ENCODE measurements at places on chromosomes 5 and 9.
A peak's percentile ranks its signal among the peaks of the same experiment; 100 is the strongest.

DNA sequence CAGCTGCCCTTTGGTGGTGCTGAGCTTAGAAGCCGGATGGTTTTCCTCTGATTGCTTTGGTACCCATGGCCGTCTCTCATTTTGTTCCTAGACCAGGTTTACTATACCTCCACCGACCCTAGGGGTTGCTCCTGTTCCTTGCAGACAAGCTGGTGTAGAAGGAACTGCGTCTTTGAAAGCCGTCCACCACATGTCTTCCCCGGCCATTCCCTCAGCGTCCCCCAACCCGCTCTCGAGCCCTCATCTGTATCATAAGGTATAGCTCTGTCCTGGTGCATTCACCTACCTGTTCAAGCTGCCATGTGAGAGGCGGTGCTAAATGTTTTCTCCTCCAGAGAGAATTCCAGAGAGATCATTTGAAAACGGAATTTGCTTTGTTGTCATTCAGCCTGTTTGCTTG, 39.5 kb downstream of the TENT4A start:
- no peaks in the 10 kb centered on the region for H3K4me1 ChIP-seq
- DNase-seq = no peak
- no peaks in the 10 kb centered on the region for H3K27me3 ChIP-seq
- H3K27ac ChIP-seq = no peak overlapping the region
- no peak overlapping the region for H3K4me3 ChIP-seq
- H3K36me3 ChIP-seq = peaks cover 60% of the 10 kb centered on the region

- peaks cover 8% of the 10 kb centered on the region for H3K4me1 ChIP-seq
- no peak overlapping the region for H3K27ac ChIP-seq
- H3K36me3 ChIP-seq = no peaks in the 10 kb centered on the region
Observed at GRCh38 chr5:58763390-58763789, 180.5 kb downstream of the RAB3C start.

DNA sequence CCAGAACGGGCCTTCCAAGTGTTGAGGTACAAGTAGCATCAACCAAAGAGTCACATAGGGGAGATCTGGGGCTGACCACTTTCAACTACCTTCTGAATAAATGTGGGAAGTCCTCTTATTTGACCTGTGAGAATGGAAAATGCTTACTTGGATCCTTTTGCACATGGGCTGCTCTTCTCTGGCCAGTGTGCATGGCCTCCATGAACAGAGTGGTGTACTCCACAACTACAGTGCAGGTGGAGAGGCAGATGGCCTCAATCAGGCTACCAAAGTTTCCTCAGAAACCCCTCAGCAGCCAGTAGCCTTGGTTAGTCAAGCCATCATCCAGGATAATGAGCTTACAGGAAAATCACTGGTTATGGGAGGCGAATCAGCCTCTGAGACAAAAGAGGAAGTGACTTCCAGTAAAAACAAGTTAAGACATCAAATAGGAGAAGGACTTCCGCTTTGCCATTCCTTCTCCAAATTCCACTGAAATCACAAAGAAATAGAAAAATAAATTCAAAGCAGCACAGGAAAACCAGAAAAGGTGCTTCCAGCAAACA, 18.3 kb upstream of the FCHO2 start:
- DNase-seq = no peak
- H3K27me3 ChIP-seq = no peaks in the 10 kb centered on the region
- H3K27ac ChIP-seq = no peak overlapping the region
- H3K36me3 ChIP-seq = no peaks in the 10 kb centered on the region

- H3K36me3 ChIP-seq = no peaks in the 10 kb centered on the region
- peaks cover 76% of the 10 kb centered on the region for H3K27me3 ChIP-seq
- H3K4me1 ChIP-seq = peaks cover 13% of the 10 kb centered on the region
- DNase-seq = no peak
Observed at GRCh38 chr5:170302653-170303501, 5.3 kb upstream of the LCP2 start.

GRCh38 chr5:77419644-77420582, 72.2 kb downstream of the WDR41 start:
- no peaks in the 10 kb centered on the region for H3K36me3 ChIP-seq
- H3K4me3 ChIP-seq = no peak overlapping the region
- no peaks in the 10 kb centered on the region for H3K4me1 ChIP-seq
- no peak for DNase-seq

DNA sequence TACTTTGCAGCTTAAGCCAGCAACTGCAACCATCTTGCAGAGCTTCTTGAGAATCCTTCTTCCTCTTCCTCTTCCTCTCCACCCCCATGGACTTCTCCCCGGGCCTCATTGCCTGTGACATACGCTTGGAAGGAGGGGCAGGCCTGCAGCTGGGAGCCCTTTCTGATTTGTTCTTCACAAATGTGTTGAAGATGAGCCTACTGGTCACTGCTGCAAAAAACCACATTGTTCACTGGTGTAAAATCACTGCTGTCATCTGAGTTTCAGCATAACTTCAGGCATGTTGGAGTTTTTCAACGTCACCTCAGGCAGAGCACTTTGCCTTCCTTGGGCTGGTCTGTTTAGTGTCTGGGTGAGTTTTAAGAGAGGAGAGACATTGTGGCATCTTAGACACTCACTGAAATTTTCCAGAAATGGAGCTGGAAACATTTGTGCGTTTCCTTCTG, 7.9 kb downstream of the TJP2 start:
- peak overlapping the region; percentile 83 for H3K27ac ChIP-seq
- DNase-seq = no peak
- peak overlapping the region; percentile 57 for H3K4me3 ChIP-seq
- peaks cover 46% of the 10 kb centered on the region for H3K36me3 ChIP-seq

DNA sequence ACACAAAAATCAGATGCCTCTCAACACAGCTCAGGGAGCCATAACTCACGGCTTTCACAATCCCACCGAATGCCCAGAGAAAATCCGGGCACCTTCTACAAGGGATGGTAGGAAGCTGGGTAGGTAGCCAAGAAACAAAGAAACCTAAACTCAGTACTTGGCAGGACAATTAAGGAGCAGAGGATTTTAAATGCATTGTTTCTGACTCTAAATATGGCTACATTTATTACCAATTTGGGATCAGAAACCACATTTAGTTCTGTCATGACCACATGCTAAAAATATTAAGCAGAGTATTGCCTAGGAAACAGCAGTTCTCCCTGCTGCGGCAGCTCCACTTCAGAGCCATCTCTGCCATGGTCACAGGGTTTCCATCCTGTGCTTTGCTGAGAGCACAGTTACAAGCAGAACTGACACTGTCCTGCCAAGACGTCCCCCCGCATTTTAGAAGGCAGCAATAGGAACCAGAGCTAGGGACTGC, 57.5 kb downstream of the SIL1 start:
- H3K4me3 ChIP-seq = no peak overlapping the region
- no peak for DNase-seq
- no peaks in the 10 kb centered on the region for H3K36me3 ChIP-seq
- H3K4me1 ChIP-seq = peaks cover 26% of the 10 kb centered on the region
- no peak overlapping the region for H3K27ac ChIP-seq
- no peaks in the 10 kb centered on the region for H3K27me3 ChIP-seq

- no peaks in the 10 kb centered on the region for H3K27me3 ChIP-seq
- no peak overlapping the region for H3K4me3 ChIP-seq
- H3K4me1 ChIP-seq = no peaks in the 10 kb centered on the region
- H3K27ac ChIP-seq = no peak overlapping the region
Observed at GRCh38 chr9:82126256-82126655, 137.7 kb downstream of the SPATA31D1 start.

GRCh38 chr5:54637654-54638053, 120.1 kb downstream of the SNX18 start:
- H3K27me3 ChIP-seq = no peaks in the 10 kb centered on the region
- no peaks in the 10 kb centered on the region for H3K4me1 ChIP-seq
- no peaks in the 10 kb centered on the region for H3K36me3 ChIP-seq
- no peak overlapping the region for H3K27ac ChIP-seq

DNA sequence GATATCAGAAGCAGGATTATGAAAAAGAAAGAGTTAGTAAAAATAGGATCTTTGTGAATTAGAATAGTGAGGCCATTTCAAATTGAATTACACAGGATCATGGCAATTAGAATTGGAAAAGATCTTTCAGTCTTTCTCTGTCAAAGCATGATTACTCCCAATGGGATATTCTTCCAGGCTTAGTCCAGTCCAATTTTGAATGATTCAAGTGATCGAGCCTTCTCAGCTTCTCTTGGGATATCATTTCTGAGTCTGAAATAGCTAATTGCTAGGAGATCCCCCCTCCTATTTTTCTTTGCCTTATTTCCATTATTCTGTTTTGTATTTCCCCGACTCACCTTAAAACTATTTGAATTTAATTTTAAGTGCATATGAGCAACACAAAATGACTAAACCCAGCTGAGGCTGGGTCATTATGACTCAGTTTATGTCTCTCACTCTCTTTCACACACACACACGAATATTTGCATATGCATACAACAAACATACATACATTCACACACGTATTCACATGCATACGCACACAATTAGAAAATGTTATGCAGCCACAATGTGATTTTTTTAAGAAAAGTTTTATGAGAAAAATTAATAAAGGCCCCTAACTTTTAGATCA, 34.8 kb upstream of the EFNA5 start:
- H3K27me3 ChIP-seq = no peaks in the 10 kb centered on the region
- H3K4me3 ChIP-seq = no peak overlapping the region
- no peak for DNase-seq
- H3K36me3 ChIP-seq = no peaks in the 10 kb centered on the region

GRCh38 chr5:62786099-62786498, 207.5 kb downstream of the LRRC70 start:
- DNase-seq = no peak
- peaks cover 9% of the 10 kb centered on the region for H3K27me3 ChIP-seq
- no peak overlapping the region for H3K4me3 ChIP-seq
- H3K36me3 ChIP-seq = no peaks in the 10 kb centered on the region

DNA sequence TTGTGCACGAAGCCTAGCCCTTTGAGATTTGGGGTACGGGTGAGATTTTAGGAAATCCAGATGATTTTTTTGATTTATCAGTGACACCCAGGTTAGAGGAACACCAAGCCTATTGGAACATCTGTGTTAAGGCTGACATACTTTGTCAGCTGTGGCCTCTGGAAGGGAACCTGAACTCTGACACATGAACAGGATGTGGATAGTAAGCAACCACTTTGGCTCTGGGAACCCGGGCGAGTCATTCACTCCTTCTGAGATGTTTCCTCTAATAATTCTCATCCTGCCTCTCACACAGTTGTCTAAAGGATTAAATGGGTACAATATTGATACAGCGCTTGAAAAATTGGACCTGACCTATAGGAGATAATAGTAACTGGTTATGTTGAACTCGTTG, 67.8 kb downstream of the FGF1 start:
- peaks cover 10% of the 10 kb centered on the region for H3K27me3 ChIP-seq
- H3K27ac ChIP-seq = no peak overlapping the region
- no peak for DNase-seq
- H3K4me3 ChIP-seq = no peak overlapping the region
- no peaks in the 10 kb centered on the region for H3K36me3 ChIP-seq

DNA sequence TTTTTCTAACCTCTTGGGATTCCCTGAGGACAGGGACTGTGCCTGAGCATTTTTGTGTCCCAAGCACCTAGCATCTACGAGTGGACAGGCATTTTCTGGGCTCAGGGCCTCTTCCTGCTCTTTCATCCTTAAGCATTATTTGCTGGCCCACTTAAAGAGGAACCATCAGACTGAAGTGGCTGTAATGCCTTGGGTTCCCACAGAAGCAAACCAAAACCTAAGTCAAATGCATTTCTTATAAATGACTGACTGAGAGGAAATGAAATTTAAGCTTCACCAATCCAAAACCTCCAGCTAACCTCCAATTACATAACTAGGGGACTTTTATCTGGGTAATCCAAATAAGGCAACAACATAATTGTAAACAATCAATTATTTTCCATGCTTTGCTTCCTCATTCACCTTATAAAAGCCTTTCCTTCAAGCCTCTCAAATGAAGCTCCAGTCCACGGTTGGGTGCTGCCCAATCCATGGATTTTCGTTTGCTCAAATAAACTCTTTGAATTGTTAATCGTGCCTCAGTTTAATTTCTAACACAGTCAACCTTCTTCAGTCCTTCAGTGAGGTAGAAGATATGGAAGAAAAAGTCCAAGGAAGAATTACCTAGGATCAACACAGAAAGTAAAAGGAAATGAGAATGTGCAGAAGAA, 25.3 kb upstream of the SLC31A2 start:
- H3K4me1 ChIP-seq = no peaks in the 10 kb centered on the region
- no peak overlapping the region for H3K4me3 ChIP-seq
- H3K27me3 ChIP-seq = peaks cover 23% of the 10 kb centered on the region
- H3K36me3 ChIP-seq = no peaks in the 10 kb centered on the region

- H3K4me1 ChIP-seq = peaks cover 4% of the 10 kb centered on the region
- peak within 1 kb of the TSS; percentile 82 for H3K27ac ChIP-seq
- peak within 1 kb of the TSS; percentile 77 for H3K4me3 ChIP-seq
- H3K36me3 ChIP-seq = peaks cover 22% of the 10 kb centered on the region
- peak; percentile 85 for DNase-seq
Observed at GRCh38 chr9:38620483-38621433, at the start of gene ANKRD18A. ANKRD18A (minus strand) TSS chr9:38620596; CDS start chr9:38620285, 311 bp downstream.

DNA sequence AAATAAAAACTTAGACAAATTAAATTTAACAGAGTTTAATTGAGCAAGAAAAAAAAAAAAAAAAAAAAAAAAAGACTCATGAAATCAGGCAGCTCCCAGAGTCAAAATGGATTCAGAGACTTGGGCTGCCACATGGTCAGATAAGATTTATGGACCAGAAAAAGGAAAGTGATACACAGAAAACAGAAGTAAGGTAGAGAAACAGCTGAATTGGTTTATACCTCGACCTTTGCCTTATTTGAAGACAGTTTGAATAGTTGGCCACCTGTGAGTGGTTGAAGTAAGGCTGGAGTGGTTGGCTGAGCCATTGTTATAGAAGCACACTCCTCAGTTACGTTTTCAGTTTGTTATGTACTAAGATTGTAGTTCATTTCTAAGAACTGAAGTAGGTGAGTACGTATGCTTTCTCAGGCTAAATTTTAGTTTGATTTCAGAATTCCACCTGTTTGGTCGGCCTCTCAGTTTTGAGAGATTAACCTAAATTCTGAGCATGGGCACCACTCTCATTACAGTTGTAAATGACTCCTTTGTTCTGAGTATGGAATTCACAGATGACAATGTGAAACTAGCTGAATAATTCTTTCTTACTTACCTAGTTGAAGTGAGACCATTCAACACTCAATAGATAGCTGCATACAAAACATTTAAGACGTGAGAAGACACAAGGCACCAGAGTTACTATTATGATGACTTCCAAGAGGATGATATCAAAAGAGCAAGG, 149.0 kb downstream of the AOPEP start:
- no peak overlapping the region for H3K4me3 ChIP-seq
- H3K4me1 ChIP-seq = peaks cover 35% of the 10 kb centered on the region
- DNase-seq = no peak
- no peaks in the 10 kb centered on the region for H3K36me3 ChIP-seq
- H3K27ac ChIP-seq = no peak overlapping the region

GRCh38 chr9:91789941-91790340, 160.1 kb downstream of the ROR2 start:
- peaks cover 34% of the 10 kb centered on the region for H3K27me3 ChIP-seq
- no peak overlapping the region for H3K4me3 ChIP-seq
- H3K27ac ChIP-seq = no peak overlapping the region
- H3K36me3 ChIP-seq = no peaks in the 10 kb centered on the region
- H3K4me1 ChIP-seq = no peaks in the 10 kb centered on the region
- DNase-seq = no peak

- H3K27me3 ChIP-seq = no peaks in the 10 kb centered on the region
- H3K36me3 ChIP-seq = no peaks in the 10 kb centered on the region
- H3K27ac ChIP-seq = no peak overlapping the region
- no peak overlapping the region for H3K4me3 ChIP-seq
- DNase-seq = no peak
Observed at GRCh38 chr5:102971676-102972293, 148.2 kb downstream of the GIN1 start.
